ENCODE measurements at places on chromosomes 13 and 19.

DNA sequence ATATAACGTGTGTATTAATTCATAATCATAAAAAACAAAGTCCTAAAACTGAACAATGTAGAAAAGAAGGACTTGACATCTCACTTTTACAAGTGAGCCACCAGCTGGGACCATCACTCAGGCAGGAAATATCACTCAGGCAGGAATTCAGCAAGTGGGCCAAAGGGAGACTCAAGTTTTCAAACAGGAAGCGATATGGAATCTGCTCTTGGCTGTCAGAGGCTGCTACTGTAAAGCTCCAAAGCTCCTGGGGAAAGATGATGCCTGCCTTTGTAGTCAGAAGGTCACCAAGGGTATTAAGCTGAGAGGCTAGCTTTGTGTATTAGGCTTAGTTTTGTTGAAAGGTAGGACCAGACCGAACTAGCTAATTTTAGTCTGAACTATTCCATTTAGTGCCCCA lies 5.5 kb upstream of the AKAP11 start:
- no peak for DNase-seq

- no peak for DNase-seq
Measured at GRCh38 chr13:44300895-44301638, 72.6 kb upstream of the SERP2 start.

GRCh38 chr19:43720936-43721335 lies 5.1 kb downstream of the IRGC start:
- no peak for DNase-seq

DNA sequence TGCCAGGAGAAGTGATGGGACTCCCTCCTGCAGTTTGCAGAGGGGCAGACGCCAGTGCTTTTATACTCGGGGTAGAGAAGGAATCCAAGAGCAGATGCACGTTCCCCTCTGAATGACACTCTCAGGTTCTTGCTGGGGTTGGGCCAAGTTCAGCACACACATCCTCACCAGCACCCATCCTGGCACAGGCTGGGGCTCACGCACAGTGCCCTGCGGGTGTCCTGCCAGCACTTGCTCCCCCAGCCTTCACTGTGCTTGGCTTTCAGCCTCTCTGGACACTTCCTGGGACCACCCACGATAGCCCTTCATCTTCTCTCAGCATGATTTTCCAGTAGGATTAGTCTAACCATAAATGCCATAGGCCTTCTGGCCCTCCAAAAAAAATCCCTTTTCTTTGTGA lies 158.6 kb downstream of the ZNF536 start:
- no peak for DNase-seq

GRCh38 chr13:60112771-60113170 lies 51.0 kb downstream of the DIAPH3 start:
- no peak for DNase-seq

GRCh38 chr19:40802300-40803169 lies 3.5 kb downstream of the EGLN2 start:
- DNase-seq: peak; percentile 65

DNA sequence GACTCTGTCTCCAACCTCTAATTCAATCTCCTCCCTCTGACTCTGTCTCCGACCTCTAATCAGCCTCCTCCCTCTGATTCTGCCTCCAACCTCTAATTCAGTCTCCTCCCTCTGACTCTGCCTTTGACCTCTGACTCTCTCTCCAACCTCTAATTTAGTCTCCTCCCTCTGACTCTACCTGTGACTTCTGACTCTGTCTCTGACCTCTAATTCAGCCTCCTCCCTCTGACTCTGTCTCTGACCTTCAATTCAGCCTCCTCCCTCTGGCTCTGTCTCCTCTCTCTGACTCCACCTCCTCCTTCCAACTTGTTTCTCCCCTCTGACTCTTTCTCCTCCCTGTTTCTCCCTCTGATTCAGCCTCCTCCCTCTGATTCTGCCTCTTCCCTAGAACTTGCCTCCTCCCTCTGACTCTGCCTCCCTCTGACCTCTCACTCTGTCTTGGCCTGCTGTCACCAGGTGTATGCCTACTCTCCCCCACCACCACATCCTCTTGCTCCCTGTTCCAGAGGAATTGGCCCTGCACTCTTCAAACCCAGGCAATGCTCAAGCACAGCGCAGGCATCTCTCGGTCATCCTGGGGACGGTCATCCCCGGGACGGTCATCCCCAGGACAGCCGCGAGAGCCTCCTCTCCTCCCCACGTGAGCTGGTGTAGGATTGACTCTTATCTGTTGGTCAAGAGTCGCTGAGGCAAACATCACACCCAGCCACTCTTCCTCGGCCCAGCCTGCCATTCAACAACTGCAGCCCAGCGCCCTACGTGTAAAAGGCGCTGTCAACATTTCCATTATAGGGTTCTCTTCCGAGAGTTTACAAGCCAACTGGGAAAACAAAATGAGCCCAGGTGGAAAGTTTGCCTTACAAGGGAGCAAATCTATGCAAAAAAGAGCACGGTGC lies 60.2 kb downstream of the ZIC5 start:
- DNase-seq: no peak

- no peak for DNase-seq
Measured at GRCh38 chr13:100361504-100361903, 227.1 kb downstream of the GGACT start.

DNA sequence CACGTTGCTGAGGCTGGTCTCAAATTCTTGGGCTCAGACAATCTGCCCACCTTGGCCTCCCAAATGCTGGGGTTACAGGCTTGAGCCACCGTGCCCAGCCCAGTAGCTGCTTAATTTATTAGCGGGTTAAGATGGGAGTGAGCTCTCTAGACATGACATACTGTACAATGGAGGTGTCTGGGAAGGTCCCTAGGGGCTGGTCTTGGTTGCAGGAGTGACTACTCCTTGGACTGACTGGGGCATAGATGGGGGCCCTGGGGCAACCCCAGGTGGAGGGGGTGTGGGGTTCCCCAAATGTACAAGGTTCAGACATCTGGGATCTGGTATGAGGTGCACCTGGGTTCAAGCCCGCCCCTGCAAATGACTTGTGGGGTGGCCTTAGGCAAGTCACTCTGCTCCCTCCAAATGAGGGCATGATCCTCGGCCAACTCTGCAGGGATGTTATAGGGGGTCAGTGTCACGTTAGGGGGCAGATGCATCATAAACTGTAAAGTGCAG lies 12.8 kb downstream of the CIB3 start:
- no peak for DNase-seq

- DNase-seq: no peak
Measured at GRCh38 chr13:94433055-94433961, 46.2 kb downstream of the DCT start.

- no peak for DNase-seq
Measured at GRCh38 chr19:11232555-11232954, 6.9 kb upstream of the ANGPTL8 start.

GRCh38 chr13:79528759-79529191 lies 47.8 kb downstream of the NDFIP2 start:
- DNase-seq: no peak

DNA sequence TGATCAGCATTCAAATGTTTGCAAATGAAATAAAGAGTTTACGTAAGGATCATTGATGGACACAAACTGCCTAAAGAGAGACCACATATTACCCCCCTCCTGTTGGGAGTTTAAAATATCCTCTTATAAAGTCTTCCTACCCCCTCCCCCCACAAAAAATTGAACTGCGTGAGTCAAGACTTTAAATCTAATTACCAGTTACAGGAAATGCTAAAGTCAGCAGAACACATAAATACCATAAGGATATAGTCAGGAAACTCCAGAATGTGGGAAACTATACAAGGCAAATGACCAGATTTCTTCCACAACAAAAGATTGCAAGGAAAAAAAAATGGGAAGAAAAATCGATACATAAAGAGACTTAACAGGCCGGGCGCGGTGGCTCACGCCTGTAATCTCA lies 44.4 kb upstream of the FARP1 start:
- no peak for DNase-seq

- no peak for DNase-seq
Measured at GRCh38 chr13:19597523-19597922, 35.9 kb upstream of the MPHOSPH8 start.

- DNase-seq: no peak
Measured at GRCh38 chr19:19064098-19064722, 416 bp downstream of the SLC25A42 start.

- DNase-seq: peak; percentile 7
Measured at GRCh38 chr13:94416454-94417080, 62.9 kb downstream of the DCT start.

GRCh38 chr13:111286162-111286561 lies 34.3 kb upstream of the TEX29 start:
- no peak for DNase-seq

DNA sequence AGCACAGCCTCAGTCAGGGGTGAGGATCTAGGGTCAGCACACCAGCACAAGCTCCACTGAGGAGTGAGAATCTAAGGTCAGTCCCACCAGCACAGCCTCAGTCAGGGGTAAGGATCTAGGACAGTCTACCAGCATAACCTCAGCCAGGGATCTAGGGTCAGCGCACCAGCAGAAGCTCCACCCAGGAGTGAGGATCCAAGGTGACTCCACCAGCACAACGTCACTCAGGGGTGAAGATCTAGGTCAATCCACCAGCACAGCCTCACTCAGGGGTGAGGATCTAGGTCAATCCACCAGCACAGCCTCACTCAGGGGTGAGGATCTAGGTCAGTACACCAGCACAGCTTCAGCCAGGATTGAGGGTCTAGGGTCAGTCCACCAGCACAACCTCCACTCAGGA lies 64.5 kb downstream of the RAB20 start:
- no peak for DNase-seq

DNA sequence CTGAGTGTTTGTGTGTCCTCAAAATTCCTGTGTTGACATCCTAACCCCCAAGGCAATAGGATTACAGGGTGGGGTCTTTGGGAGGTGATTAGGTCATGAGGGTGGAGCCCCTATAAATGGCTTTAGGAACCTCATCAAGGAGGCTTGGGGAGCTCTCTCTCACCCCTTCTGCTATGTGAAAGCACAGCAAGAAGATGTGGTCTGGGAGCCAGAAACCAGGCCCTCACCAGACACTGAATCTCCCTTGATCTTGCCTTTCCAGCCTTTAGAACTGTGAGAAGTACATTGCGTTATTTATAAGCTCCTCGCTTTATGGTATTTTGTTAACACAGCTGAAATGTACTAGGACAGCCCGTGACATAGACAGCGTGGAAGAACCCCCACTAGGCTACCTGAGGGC lies 712.0 kb upstream of the SGCG start:
- no peak for DNase-seq

DNA sequence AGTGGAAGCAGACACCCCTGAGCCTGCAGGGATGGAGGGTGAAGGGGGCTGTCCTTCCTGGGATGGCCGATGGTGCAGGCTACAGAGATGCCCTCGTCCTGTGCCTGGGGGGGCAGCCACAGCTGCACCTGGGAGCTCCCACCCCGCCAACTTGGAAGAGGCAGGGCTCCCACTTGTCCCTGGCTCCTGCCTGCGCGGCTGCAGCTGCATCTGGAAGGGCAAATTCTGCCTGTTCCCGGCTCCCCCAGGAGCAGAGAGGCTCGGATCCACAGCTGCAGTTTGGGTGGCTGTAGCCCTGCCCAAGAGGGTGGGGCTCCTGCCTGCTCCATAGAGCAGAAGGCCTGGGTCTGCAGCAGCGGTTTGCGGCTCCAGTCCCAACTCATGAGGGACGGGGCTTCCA lies 2.2 kb downstream of the CEP89 start:
- DNase-seq: no peak

DNA sequence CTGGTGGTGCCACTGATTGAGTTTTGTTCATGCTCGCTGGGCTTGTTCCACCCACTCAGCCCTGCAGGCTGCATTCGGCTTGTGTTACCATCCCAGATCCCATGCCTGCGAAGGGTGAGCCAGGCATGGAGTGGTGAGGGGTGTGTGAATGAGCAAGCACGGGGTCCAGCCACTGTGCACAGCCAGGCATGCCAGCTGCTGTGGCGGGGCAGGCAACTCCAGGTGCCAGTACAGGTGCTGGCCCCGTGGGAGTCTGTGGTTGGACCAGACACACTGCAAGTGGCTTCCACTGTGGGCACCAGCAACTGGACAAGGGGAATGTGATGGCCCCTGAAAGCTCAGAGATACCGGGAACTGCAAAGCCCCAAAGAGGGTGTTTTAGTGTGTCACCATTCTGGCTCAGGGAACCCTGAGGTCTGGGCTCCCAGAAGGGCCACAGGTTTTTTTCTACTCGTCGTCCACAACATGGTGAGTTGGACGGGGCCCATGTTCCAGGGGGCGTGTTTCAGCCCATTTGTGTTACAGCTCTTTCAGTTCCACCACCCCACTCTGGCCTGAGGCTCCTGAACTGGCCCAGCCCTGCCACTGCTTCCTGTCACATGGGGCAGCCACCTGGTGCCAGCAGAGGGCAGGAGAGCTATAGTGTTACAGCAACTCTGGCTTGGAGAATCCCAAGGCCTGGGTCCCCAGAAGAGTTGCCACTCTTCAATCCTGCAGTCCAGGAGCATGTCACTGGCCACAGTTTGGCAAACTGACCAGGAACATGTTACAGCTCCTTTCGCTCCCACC lies 217.0 kb upstream of the OBI1 start:
- no peak for DNase-seq

GRCh38 chr19:18291019-18291524 lies 9.7 kb upstream of the JUND start:
- DNase-seq: no peak

DNA sequence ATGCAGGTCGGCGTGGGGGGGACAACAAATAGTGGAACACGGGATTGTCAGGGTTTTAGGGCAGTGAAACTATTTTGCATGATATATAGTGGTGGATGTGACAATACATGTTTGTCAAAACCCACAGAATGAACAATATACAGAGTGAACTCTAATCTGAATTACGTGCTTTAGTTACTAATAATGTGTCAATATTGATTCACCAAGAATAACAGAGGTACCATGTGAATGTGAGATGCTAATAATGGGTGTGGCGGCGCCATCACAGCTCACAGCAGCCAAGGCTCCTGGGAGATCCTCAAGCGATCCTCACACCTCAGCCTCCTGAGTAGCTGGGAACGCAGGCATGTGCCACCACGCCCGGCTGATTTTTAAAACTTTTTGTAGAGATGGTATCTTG lies 12.9 kb downstream of the ELAVL1 start:
- no peak for DNase-seq

GRCh38 chr19:56566904-56567273 lies 379 bp upstream of the ZNF470 start:
- DNase-seq: no peak

GRCh38 chr13:95191821-95192563 lies 109.3 kb downstream of the ABCC4 start:
- DNase-seq: peak; percentile 87

GRCh38 chr13:46796129-46796514 lies 839 bp downstream of the ESD start:
- no peak for DNase-seq
